MG63 (cell line): ENCODE measurements at places on chromosomes 11 and 22. TPM values are rescaled to one million over a fixed set of nuclear protein-coding genes. Genes with fewer than 3 reads are reported as not detected.

DNA sequence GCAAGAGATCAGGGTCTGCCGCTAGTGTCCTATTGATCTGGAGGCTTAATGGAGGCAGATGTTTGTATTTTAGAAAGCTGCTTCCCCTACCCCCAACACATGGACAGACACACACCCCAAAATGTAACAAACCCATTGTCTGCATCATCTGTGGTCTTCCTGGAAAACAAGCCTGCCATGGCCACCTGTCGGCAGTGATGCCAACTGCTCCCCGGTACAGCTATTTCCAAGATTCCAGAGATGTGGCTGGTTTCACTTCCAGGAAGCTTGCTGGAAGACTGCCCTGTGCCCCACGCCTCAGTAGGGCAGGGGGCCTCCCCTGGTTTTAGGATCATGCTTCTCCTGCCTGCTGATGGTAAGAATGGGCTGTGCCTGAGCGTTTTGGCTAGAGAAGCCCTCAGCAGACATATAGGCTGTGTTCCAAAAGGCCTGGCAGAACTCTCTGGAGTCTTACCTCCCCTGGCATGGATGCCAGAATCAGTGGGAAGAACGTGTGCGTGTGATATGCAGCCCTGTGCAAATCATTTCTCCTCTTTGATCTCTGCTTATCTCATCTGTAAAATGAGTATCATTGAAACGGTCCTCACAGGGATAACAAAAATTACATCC, 108.6 kb downstream of the FBXO7 start:
- DNase-seq, result no peak

- DNase-seq, result no peak
These were observed 26.3 kb upstream of the SORL1-AS1 start for GRCh38 chr11:121478895-121479697.

- DNase-seq, result no peak
These were observed 10.1 kb downstream of the LMO1 start for GRCh38 chr11:8253566-8253965.

CD59 gene
- total RNA-seq, result 360 and 394 TPM in 2 replicates

DNA sequence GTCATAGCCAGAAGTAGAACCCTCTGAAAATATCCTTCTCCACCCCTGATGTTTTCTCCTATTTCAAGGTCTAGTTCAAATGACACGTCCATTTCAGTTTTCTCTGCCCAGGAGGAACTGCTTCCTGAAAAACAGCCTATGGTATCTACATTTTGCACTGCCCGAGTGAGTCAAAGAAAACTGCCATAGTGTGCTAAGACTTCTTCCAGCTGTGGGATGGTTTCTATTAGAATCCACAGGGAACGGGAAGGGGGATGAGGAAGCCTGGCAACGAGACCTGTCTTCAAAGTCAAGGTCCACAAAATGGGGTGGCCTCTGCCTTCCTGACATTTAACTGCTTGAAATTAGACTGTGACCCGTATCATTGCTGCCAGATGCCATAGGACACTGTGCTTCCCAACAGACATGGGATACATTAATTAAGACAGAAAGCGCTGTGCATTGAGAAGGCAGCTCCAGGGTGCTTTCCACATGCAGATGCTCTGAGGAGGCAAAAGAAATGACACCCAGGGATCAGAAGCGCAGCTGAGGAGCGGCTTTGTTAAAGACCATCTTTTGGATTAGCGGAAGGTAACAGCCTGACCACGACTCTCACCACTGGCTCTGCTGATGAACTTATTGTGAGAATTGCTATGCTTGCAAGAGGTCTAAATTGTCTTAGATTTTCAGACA, 39.4 kb upstream of the NUP50 start:
- no peak for DNase-seq

PGGHG gene
- total RNA-seq, result 1.9 and 6.2 TPM in 2 replicates

GRCh38 chr11:75721852-75722668, 4.4 kb downstream of the MOGAT2 start:
- DNase-seq, result no peak

GRCh38 chr11:2835296-2835695, 50.3 kb downstream of the CDKN1C start:
- DNase-seq, result no peak

DNA sequence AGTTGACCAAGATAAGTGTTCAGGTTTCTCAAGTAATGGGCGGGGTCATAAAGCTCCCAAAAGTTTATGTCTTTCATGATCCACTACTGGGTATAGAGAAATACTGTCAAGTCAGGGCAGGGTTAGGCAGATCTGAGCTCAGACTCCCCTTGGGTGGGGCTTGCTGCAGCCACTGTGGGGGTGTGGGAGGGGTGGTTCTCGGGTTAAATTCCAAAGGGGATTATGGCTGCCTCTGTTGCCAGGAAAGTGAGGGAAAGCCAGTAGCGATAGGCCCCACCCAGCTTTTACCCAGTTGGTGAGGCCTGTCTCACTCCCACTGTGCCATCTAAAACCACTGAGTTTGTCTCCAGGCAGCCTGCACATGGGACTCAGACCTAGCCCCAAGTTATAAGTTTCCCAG, 37.8 kb downstream of the DLG2 start:
- no peak for DNase-seq

ALG9 gene
- total RNA-seq, result 16.4 and 23.6 TPM in 2 replicates

- DNase-seq, result no peak
These were observed 4.6 kb downstream of the ART5 start for GRCh38 chr11:3637201-3637600.

DNA sequence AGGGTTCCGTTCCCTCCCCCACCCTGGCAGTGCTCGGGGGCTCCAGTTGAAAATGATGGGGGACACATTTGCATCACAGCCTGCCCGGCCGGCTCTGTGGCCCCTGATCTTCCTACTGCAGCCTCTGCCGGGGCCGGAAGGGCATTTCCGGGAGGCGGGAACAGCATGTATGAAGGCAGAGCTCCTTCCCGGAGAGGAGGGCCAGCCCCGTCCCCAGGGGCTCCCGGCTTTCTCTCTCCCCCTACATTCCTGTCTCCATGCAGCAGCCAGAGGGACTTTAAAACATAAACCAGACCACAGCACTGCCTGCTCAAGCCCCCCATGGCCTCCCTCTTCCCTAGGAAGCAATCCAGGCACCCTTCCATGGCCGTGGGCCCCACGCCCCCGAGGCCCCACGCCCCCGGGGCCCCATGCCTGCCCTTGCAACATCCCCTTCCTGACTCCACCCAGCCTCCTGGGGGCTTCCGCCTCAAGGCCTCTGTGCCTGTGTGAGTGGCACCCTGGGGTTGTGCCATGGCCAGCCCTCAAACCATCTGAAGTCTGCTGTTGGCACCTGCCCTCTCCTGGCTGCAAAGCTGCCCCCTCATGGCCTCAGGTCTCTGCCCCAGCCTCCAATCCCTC, 73.1 kb downstream of the CDKN1C start:
- DNase-seq, result no peak

GRCh38 chr11:96680211-96681018, 290.6 kb downstream of the JRKL start:
- no peak for DNase-seq

GRCh38 chr11:120903686-120904085, 120.2 kb upstream of the TBCEL start:
- DNase-seq, result no peak

KDM4E gene
- total RNA-seq, result not detected in 2 replicates

DNA sequence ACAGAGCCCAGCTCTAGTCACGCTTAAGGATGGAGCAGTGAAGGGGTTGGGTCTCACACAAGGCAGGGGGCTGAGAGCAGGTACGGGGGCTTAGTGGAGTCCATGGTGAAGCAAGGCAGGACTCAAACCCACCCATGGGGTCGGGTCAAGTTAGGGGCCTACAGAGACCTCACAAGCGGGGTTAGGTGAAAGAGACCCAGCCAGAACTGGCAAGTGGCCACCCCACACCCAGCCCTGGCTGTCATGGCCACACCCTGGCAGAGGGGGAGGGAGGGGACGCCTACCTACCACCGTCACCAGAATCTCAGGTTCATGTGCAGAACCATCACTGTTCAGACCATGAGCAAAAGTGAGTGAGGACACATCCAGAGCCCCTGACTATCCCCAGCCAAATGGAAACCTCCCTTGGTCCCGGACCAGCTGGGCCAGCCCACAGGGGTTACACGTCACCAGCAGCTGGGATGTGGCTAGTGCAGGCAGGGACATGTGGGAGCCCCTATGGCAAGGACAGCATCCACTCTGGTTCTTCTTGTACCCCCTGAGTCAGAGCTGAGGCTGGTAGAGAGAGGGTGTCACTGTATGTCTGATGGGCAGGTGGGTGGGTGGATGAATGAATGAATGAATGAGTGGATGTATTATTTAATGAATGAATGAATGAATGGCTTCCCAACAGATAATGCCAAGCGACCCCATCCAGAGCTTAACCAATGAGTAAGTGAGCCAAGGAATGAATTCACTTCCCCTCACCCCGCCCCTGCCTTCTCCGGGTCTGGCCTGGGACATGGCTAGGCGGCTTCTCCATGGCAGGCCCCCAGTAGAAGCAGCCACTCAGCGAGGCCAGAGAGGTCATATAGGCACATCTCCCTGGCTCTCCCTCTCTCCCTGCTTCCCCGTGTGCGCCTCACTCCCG, 681.6 kb downstream of the TBC1D22A start:
- no peak for DNase-seq

DNA sequence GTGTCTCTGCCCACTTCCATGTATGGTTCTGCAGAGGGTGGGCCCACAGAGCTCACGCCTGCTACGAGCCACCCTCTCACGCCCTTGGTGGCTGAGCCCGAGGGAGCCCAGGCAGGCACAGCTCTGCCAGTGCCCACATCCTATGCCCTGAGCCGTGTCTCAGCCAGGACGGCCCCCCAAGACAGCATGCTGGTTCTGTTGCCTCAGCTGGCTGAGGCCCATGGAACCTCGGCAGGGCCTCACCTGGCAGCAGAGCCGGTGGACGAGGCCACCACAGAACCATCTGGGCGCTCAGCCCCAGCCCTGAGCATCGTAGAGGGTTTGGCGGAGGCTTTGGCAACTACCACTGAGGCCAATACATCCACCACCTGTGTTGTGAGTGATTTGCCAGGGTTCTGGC, 64.0 kb downstream of the OTOG start:
- DNase-seq, result no peak

GRCh38 chr11:68342459-68343158, 30.2 kb downstream of the LRP5 start:
- peak; percentile 84 for DNase-seq

GRCh38 chr22:24191381-24191841, 10.1 kb downstream of the SUSD2 start:
- no peak for DNase-seq

GRCh38 chr11:15972838-15973237, 383.5 kb downstream of the SOX6 start:
- DNase-seq, result no peak

JAM3 gene
- total RNA-seq, result 5.7 and 5.8 TPM in 2 replicates

FOLR2 gene
- total RNA-seq, result not detected in 2 replicates

GRCh38 chr11:11842421-11843008, 743 bp downstream of the USP47 start:
- peak; percentile 58 for DNase-seq

- DNase-seq, result no peak
These were observed 6.5 kb upstream of the B4GALNT4 start for GRCh38 chr11:362642-363442.
